ENCODE measurements at places on chromosomes 5 and 9.

DNA sequence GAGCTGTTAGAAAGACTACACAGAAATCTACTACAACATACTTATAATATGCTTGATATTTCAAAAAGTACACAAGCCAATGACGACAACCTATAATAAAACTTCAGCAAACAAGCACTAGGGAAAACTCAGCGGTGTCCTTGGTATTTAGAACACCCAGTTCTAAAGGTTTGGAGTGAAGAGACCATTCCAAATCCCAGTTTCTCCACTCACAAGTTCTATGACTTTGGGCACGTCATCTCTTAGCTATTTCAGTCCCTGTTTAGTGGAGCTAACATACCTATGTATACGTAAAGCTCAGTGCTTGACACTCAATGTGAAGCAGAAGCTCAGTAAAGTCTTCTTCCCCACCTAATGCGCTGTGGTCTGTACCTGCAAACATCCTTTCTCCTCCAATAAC is 52.8 kb downstream of the MLLT3 start:
- DNase-seq = no peak

DNA sequence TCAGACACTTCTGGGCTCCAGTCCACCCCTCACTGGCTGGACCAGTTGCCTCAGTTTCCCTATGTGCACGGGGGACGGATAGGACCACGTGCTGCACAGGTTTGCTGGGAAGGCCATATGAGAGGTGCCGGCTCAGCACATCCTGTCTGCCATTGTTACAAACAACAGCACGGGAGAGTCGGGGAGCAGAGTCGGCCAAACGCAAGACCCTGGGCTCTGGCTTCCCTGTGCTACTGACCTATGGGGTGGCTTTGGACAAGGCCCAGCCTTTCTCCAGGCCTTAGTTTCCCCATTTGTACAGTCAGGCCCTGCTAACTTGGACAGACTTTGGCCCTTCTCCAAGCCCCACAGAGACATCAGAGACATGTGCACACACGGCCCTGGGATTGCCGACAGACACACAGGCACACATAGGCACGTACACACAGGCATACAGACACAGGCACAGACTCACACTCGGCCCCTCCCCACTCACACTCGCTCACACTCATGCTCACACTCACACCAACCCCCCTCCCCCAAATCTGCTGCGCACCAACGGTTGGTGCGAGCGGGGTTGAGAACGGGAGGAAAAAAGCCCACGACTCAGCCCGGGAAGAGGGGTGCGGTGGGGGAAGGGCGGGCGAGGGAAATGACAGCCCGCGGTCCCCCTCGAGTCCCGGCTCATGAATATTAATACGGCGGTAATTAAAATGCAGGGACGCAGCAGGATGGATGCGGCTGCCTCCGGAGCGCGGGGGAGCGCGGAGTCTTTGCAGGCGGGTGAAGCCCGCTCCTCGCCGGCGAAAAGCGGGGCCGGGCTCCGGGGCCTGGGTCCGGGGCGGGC is 133.0 kb downstream of the C9orf50 start:
- no peak for DNase-seq

DNA sequence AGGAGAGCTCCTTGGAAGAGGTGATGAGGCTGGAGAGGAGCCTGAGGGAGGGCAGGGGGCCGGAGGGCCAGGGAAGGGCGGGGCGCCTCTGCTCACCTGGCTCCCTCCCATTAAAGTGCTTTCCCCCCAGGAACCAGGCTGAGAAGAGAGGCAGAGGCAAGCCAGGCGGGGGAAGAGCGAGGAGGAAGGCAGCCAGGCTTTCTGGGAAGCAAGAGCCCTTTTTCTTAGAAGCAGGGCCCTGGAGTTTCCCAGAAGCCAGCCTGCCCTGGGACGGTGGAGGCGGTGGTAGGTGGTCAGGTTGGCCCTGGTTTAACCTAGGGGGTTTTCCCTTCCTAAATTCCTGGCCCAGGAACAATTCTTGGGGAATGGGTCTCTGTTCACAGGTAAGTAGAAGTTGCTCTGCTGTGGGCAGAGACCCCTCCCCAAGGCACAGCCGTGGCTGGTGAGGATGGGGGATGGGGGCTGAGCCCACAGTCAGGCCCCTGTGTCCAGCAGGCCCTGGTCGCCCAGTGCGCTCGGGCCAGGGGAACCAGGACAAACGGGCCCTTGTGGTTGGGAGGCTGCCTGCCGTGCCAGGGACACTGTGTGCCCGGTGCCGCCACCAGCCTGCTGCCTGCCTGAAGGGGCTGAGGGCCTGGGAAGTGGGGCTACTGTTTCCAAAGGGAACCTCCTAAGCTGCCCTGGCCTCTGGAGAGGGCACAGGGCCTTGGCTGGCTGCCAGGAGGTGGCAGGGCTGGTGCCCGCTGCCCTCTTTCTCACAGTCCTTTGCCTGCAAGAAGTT is 16.6 kb upstream of the RALGDS start:
- no peak for DNase-seq

DNA sequence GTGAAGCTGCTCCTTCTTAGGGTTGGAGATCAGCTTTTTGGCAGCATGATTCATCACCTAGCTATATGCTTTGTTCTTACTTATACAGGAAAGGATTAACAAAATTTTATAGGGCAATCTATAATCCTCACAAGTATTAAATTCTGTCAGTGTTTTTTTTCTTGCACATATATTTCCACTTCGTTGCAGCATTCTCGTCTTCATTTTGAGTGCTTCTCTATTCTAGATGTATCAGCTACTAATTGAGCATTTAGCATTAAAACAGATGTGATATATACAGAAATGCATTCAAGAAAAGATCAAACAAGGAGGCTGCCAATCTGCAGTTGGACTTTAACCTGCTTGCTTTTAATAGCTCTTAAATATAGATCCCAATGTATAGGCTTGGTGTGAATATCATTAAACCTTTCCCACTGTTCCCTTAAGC is 3.6 kb upstream of the CTXN3 start:
- DNase-seq = no peak

GRCh38 chr5:66180282-66181155 is 36.4 kb downstream of the SREK1 start:
- DNase-seq = no peak

GRCh38 chr9:14207352-14207995 is 106.5 kb downstream of the NFIB start:
- DNase-seq = no peak

GRCh38 chr9:77912895-77913693 is 118.5 kb downstream of the GNAQ start:
- no peak for DNase-seq

- no peak for DNase-seq
Measured at GRCh38 chr5:30866142-30866541, 327.3 kb upstream of the CDH6 start.

- peak; percentile 3 for DNase-seq
Measured at GRCh38 chr5:36089989-36090388, 23.3 kb upstream of the UGT3A2 start.

GRCh38 chr9:88984543-88984883 is 6.8 kb upstream of the S1PR3 start:
- no peak for DNase-seq

DNA sequence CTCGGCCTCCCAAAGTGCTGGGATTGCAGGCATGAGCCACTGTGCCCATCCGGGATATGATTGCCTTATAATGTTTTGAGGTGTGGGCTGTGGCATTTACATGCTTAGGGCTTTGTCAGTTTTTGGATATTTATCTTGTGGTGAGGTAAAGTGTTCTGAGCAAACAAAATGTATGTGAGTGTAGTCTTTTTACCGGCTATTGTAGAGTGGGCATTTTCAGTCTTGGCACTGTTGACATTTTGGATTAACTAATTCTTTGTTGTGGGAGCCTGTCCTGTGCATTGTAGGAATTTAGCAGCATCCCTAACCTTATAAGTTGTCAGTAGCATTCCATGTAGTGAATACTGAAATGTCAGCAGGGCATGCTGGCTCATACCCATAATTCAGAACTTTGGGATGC is 21.6 kb downstream of the G3BP1 start:
- DNase-seq = no peak

- no peak for DNase-seq
Measured at GRCh38 chr9:127817881-127818434, 15.3 kb downstream of the FPGS start.

DNA sequence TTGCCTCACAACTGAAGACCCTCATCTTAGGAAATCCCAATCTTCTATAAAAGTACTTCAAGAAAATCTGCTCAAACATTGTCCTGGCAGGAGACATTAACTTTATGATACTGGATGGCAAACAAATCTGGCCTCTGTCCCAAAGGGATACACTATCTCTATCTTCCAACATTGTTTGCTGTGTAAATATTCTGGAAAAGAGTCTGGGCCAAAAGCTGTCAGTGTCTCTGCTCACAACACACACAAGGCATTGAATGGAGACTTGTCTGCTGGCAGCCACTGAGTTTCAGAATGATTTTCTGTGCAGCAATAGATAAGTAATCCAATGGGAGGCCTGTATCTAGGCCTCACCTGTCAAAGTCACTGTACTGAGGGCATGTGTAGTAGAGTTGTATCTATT is 471.1 kb downstream of the DMAC1 start:
- no peak for DNase-seq

GRCh38 chr5:134647750-134648424 is 698 bp upstream of the SEC24A start:
- DNase-seq = no peak

DNA sequence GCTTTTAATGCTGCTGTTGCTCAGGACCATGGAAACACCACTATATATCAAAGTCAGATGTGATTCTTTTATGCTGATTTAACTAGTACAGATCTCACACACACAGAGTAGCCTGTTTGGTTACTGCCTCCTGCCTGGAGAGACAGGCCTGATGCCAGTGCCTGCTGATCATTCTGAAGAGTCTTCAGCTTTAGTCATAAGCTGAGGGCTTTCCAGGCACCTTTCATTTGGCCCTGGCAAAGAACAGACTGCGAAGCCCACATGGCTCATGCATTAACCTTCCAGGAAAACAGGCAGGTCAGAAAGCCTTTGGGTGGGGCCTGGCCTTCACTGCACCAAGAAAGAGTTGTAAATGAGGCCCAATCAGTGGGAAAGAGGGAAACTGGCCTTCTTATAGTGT is 144.7 kb downstream of the SAXO1 start:
- DNase-seq = no peak

DNA sequence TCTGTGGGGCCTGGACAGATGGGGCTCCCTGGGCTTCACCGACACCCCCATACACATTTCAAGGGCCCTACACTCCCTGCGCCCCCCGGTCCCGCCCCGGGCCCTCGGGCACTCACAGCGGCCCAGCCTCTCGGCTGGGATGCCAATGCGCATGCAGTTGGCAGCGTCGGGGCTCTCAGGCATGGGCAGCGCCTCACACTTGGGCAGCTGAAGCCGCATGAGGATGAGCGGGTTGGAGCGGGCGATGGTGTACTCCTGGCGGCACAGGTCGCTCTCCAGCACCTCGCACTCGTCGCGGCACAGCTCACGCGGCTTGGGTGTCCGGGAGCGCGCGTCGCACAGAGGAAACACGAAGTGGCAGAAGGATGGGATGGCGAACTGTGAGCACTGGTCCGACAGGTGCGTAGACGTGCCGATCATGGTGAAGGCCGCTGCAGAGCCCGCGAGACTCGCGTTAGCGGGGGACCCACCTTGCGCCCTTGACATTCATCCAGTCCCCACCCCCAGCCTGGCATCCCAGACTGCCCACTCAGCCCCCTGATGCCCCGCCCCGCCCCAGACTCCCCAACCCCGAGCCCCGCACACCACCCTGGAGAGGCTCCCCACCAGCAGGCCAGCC is 216.9 kb downstream of the ROR2 start:
- DNase-seq = no peak

DNA sequence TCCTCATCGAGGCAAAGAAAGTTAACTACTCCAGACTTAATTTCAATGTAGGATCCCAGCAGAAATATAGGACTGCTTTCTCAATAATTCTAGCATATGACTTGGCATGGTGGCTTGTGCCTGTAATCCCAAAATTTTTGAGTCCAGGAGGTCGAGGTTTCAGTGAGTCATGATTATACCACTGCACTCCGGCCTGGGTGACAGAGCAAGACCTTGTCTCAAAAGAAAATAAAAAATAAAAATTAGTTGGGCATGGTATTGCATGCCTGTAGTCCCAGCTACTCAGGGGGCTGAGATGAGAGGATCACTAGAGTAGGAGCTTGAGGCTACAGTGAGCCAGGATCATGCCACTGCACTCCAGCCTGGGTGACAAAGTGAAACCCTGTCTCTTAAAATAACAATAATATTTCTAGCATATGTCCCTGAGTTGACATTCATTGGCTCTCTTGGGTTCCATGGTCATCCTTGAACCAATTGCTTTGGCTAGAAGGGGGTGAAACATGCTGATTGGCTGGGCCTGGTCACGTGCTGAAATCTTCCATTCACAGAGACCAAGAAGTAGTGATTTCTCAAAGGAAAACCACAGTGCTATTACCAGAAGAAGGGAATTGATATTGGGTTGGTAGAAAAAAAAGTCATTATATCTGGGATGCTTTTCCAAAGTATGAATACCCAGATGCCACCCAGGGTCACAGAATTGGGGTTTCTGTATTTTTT is 31.6 kb upstream of the GARNL3 start:
- DNase-seq = no peak

GRCh38 chr9:81558091-81558830 is 131.1 kb downstream of the TLE1 start:
- peak; percentile 77 for DNase-seq

DNA sequence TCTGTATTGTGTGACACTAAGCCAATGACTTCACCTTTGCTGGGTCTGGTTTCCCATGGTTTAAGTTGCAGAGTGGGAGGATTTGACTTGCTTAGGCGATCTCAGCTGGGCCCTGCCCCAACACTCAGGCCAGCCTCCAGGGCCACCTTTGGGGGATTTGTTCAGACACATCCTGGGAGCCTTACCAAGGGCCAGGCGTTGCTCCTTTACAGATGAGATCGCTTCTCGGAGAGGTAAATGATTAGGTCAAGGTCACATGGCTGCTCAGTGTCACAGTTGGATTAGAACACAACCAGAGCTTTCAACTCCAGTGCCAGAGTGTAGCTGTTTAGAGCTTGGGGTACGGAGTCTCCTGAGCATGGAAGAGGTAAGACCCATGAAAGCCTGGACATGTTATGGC is 57.5 kb downstream of the COL27A1 start:
- DNase-seq = no peak

- no peak for DNase-seq
Measured at GRCh38 chr9:120878188-120879130, 1.5 kb upstream of the PHF19 start.

DNA sequence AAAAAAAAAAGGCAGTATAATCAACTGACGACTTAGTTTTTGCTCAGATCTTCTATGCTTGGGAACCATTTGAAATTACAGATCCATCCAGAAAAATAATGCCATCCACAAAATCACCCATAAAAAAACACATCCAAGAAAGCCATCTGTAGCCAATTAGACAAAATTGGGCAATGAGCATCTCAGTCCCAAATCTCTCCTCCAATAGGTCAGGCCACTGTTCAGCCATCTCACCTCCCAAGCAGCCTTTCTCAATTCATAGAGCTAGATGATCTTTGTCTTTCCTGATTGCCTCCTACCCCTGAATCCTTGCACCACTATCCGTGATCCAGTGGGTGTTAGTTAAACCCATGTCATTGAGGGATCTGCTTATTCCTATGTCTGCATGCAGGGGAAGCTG is 139.6 kb downstream of the SCAMP1 start:
- DNase-seq = no peak

GRCh38 chr5:65483546-65484346 is 2.0 kb upstream of the ADAMTS6 start:
- DNase-seq = peak; percentile 66

- DNase-seq = no peak
Measured at GRCh38 chr9:2800394-2801179, 43.3 kb downstream of the PUM3 start.

- peak; percentile 69 for DNase-seq
Measured at GRCh38 chr9:19408693-19409400, at the start of gene ACER2. Gene ACER2 (plus strand): TSS chr9:19409009. CDS start chr9:19409085, 76 bp downstream.

Data from stromal cell of bone marrow (primary cell).